Inflammatory macrophage (primary cell): ENCODE measurements at places on chromosomes 6 and 20.

GRCh38 chr6:161303628-161304340 is 29.9 kb upstream of the AGPAT4 start:
- no peak for DNase-seq

GRCh38 chr6:8434727-8435092 is 635 bp downstream of the SLC35B3 start:
- DNase-seq, result no peak

DNA sequence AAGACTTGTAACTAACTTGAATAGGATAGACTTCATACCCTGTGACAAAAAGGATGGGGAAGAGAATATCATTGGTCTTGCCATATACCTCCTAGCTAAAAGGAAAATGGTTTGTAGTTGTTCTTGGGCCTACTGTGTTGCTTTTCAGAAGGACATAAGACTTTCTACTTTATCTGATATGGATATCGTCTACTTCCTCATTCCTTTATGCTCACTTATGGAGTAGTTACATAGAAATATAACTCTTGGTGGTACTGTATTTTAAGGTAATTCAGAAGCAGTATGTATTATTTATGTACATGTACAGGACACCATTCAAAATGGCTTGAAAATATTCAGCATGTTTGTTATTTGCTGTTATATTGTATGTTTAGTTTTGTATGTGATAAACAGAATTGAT is 8.0 kb downstream of the FAM217B start:
- DNase-seq, result no peak

- no peak for DNase-seq
Measured at GRCh38 chr6:142907544-142907943, 37.4 kb downstream of the HIVEP2 start.

DNA sequence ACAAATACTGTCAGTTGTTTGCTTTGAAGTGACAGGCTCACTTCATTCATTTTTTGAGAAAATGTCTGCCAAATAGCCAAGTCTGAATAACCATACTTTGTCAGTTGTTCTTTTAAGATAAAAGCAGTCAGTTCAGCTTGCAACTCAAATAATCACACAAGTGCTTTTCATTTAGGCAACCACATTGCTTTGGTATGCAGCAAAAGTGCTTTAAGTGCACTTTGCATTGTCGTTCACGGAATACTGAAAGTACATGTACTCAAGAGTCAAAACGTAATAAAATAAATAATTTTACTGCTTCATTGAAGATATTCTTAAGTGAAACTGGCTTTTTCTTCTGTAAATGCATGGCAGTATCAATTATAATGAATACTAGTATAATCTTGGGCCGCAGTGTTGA is 107.2 kb downstream of the MMS22L start:
- DNase-seq, result no peak
